NCI-H1092 (cell line): ENCODE measurements at places on chromosomes 1 and 21.
A peak's percentile ranks its signal among the peaks of the same experiment; 100 is the strongest.

DNA sequence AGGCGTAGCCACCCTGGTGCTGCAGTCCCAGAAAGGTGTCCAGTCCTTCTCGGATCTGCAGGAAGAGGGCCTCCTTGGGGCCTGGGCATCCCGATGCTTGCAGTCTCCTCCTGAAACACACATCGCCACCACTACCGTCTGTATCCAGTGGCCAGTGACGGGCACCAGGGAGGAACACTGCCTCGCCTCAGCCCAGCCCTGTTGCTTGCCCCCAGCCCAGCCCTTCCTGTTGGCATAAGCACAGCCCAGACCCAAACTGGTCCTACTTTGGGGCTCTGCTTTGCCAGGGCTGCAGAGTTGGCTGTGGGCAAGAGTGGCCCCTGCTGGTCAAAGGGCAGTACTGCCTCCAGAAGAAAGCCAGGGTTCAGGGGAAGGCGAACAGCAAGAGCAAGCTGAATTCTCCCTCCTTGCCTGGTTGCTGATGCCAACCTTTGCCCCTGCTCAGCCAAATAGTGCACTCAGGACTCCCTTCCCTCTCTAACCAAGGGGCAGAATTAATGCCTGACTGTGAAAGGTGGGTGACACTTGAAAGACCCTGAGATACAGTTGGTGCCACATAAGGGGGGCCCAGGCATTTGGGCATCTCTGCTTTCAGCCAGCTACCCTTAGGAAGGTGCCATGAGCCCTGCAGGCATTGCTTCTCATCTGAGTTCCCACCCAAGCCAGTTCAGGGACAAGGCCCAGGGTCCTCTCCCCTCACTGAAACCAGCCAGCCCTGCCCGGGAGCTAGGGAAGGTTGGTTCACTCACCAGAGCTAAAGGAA is 11.1 kb upstream of the ARHGEF2 start:
- DNase-seq = peak; percentile 42

- DNase-seq = no peak
Observed at GRCh38 chr1:228034954-228035837, 28.4 kb downstream of the WNT3A start.

DNA sequence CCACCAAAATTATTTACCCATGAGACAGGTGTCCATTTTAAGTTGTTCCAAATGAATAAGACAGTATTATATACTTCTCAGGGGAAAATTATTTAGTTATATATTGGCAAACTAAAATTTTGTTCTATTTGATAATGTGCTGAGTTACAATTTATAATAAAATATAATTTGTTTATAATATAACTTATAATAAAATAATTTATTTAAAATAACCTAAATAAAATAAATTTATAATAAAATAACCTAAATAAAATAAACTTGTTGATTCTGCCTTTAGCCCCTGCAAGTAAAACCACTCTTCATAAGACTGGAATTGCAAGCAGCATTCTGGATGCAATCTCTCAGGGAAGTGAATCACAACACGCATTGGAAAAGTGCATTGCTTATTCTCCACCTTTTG is 69.6 kb downstream of the RAVER2 start:
- DNase-seq = no peak

- no peak for DNase-seq
Observed at GRCh38 chr21:17343055-17343454, 169.8 kb upstream of the CXADR start.

DNA sequence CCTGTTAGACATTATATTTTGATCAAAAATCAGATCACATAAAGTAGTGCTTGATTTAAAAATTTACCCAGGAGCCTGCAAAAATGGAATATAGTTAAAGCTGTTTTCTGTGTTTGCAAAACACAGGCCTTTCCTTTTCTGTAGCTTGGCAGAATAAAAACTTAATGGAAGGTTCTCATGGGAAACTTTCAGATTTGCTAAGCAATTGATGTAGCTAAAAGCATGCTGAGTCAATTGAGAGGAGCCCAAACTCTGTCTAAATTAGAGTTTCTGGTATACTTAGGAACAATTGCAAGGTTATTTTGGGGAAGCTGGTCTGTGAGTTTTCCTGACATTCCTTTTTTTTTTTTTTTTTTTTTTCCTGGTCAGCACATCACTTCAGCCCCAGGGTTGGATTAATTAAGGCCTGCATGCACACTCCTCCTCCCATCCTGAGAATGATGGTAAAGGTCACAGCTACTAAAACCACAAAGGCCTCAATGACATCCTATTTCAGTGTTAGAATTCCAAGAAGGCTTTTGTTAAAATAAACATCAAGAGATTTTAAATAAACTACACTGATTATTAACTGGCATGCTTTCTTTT is 608.7 kb downstream of the PLPP3 start:
- DNase-seq = no peak

- no peak for DNase-seq
Observed at GRCh38 chr1:35201631-35202030, 8.7 kb upstream of the SFPQ start.

DNA sequence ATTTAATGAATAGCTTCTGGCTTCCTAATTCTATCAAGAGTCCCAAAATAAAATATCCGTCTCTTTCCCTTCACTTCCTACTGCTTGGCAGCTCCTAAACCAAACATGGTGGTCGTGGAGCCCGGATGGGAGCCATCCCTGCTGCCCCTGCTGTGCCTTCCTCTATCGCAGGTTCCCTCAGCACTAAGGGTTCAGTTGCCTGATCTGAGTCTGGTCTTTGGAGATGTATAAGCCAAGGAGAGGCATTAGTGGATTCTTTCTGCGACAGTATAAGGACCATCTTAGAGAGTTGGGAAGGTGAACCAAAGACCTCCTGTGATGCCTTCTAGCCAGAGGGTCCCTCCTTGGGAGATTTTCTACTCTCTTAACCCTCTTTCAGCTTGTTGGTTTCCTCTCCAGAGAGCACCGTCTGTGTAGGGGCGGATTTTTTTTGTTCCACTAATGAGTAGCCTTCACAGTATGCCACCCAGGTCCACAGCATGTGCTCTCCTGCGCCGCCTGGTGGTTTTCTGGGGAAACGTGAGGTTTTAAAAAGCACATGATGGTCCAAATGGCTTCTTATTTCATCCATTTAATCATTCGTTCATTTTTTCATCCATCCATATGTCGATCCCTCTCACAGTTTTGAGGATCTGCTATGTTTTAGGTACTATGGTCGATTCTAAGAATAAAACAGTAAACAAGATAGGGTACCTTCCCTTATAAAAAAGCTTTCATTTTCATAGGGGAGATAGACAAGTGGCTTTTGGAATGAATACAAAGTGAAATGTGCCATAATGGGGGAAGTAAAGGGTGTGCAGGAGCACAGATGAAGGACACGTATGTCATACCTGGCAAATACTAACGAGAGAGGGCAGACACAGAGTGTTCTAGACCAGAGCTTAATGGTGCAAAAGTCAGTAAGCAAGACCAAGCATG is 71.0 kb downstream of the NFASC start:
- DNase-seq = peak; percentile 44
